Urinary bladder (tissue), 4 donors: ENCODE measurements at places on chromosomes 13 and 19. TPM values are rescaled to one million over a fixed set of nuclear protein-coding genes. Genes with fewer than 3 reads are reported as not detected.

GRCh38 chr13:110228936-110229904 is 77.7 kb downstream of the COL4A1 start:
- DNase-seq, result no peak

- no peak for DNase-seq
Measured at GRCh38 chr13:26485288-26485687, 72.2 kb upstream of the WASF3 start.

GRCh38 chr13:69035771-69036170 is 1071.9 kb upstream of the ATXN8OS start:
- DNase-seq, result no peak

NACC1 gene
- 10.2 TPM for total RNA-seq

ZNF560 gene
- 0.21 TPM for total RNA-seq

DNA sequence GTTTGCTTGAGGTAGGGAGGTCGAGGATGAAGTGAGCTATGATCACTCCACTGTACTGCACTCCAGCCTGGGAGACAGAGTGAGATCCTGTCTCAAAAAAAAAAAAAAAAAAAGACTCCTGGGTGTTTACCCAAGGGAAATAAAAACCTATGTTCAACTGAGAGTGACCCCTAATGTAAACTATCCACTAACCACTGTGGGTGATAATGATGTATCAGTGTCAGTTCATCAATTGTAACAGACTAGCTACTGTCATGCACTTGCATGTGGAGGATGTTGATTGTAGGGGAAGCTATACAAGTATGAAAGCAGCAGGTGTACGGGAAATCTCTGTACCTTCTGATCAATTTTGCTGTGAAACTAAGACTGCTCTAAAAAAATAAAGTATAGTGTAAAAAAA is 2.6 kb upstream of the CIB3 start:
- DNase-seq, result no peak

DNA sequence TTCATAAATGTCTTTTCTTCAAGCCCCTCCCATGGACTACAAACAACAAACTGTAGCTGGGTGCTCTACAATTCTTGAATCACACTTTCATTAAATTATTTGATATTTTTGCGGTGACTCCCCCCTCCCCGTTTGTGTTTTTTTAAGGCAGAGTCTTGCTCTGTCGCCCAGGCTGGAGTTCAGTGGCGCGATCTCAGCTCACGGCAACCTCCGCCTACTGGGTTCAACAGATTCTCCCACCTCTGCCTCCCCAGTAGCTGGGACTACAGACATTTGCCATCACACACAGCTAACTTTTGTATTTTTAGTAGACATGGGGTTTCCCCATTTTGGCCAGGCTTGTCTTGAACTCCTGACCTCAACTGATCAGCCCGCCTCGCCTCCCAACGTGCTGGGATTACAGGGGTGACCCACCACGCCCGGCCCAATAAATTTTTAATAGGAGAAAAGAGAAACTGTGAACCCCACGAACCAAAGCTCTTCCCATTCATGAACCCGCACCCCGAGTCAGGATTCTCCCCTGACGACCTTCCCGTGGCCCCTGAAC is 703 bp downstream of the ZNF506 start:
- DNase-seq, result no peak

ZNF177 gene
- 8.6 TPM for total RNA-seq

GRCh38 chr13:49499889-49500660 is 4.3 kb downstream of the PHF11 start:
- DNase-seq, result no peak

DNA sequence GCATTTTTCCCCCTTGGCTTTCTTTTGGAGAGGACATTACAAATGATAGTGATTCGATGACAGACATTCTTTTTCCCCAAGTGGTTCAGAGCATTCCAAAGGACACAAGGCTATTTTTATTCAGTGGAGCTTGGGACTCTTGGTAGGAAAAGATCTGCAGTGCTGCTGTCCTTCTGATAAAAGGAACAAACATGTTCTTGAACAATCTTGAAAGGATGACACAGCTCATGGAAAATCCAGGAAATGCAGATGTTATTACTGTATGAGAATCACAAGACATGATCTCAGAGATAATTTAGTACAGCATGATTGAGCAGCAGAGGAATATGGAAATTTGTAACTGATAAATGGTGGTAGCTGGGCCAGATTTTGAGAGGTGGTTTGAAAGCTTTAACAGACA is 96.2 kb upstream of the RFC3 start:
- no peak for DNase-seq

GRCh38 chr19:6418562-6418932 is 6.1 kb downstream of the KHSRP start:
- no peak for DNase-seq

GRCh38 chr13:83153848-83154247 is 728.4 kb downstream of the SLITRK1 start:
- DNase-seq, result no peak

- no peak for DNase-seq
Measured at GRCh38 chr13:97648171-97648880, 214.4 kb downstream of the RAP2A start.

NFIC gene
- total RNA-seq, result 26.4 TPM

DNA sequence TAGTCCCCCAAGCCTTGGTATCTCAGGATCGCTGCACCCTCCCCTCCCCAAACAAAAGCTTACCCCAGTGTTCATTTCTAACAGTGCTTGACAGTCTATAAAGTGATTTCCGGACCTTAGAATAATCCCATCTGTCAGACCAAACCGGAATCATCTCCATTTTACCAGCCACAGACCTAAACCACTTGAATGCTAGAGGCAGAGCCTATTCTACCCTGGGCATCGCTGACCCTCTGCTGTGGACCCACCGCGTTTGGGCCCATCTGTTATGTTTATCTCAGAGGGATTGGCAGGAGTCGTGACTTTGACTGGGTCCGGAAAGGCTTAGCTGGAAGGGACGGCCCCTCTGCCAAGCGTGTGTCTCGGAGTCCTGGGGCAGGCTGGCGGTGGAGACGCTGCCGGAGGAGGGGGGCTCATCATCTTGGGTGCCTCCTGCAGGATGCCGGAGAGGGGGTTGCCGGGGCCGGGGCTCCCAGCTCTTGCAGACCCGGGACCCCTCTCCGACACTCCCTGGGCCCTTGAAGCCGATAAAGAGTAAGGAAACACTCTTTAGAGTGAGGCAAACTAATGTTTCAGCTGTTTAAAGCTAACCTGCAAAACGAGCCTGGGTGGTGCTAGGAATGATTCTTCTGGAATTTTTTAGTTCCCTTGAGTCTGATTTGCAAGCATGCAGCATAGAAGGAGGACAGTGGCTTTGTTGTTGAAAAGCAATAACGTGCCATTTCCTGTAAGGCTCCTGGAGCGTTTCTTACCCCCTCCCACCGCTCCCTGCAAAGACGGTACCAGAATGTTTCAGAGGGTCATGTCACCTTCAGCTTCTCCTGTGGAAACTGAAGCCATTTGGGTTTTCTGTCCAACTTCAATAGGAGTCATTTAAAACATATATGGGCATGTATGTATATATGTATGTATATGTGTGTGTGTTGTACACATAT is 1.3 kb downstream of the SLC25A42 start:
- DNase-seq, result no peak

- no peak for DNase-seq
Measured at GRCh38 chr19:46478356-46478986, 7.1 kb upstream of the PNMA8A start.

DNA sequence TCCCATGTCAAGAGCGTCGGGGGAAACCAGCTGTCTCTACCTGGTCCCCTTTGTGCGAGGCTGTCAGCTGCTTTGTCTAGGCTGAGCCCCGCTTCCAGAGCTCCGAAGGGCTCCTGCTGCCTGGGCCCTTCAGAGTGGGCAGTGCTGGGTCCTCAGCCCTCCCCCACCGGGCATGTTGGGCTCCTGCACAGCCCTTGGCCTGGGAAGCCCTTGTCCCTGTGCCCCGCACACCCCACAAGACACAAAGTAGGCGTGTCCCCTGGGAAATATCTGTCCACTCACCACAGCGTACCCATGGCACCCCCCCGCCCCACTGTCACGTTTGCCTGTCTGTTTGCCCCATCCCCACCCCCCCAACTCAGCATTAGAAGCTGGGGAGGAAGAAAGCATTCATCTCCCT is 39.6 kb upstream of the RANBP3 start:
- no peak for DNase-seq

GJB6 gene
- total RNA-seq, result 5.9 TPM

DNA sequence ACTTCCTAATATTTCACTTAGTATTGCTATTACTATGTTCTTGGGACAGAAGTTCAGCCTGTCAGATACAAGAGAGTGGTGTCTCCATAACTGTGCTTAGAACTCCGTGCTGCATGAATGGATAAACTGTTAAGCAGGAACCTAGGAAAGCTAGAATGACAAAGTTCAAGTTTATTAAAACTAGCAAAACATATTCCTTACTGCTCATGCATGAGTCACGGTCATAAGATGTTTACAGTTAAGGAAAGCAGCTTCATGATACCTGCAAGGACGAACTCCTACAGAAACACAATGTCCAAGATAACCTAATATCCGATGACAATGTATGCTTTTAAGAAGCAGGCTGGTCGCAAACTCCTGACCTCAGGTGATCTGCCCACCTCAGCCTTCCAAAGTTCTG is 6.0 kb upstream of the ZNF765 start:
- no peak for DNase-seq

DNA sequence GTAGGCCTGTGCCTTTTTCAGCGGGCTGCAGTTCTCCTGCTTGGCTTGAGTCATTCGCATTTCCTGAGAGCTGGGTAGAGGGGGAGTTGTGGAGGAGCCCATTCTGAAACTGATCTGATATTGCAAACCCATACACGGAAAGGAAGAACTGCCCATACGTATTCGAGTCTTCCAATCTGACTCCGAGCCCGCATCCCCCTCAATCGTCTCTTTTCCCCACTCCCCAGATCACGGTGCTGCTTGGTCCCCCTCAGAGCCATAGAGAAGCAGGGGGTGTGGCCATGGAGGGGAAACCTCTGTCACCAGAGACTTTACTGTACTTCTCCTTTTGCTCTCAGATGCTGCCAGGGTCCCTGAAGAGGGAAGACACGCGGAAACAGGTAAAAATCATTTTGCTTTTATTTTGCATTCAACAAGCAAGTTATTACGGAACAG is at the start of gene CD22:
Gene CD22 (plus strand): TSS at position 337 of the 435 bp plus-strand sequence. CDS start 2,854 bp downstream, outside the sequence.
- DNase-seq, result no peak

DNA sequence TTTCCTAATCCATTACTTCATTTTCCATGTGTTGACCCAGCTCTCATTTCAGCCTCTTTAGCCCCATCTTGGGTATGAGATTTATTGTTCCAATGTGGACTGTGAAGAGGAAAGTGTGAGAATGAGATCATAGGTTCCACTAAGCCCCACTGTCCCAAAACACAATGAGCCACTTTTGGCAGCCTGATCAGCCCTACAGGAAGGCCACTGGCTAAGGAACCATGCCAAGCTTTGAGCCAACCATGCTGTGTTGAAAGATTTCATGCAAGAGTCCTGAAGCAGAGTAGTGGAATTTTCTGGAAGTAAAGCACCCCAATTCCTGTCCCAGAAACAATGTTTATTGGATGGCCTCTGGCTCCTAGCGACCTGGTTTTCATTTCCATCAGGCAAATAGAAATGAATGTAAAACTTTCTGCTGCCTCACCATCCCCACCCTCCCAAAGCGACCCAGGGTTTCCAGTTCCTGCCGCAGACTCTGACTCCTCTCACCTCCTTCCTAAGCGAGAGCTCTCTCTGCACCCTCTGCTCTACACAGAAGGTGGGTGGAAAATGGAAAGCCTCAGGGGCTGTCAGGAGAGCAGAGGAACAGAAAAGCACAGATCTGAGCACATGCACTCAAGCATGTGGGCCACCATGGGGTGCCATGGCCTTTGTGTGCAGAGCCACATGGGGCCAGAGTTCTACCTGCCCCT is 73.1 kb downstream of the KCTD12 start:
- no peak for DNase-seq

KCNN1 gene
- 0.79 TPM for total RNA-seq

DNA sequence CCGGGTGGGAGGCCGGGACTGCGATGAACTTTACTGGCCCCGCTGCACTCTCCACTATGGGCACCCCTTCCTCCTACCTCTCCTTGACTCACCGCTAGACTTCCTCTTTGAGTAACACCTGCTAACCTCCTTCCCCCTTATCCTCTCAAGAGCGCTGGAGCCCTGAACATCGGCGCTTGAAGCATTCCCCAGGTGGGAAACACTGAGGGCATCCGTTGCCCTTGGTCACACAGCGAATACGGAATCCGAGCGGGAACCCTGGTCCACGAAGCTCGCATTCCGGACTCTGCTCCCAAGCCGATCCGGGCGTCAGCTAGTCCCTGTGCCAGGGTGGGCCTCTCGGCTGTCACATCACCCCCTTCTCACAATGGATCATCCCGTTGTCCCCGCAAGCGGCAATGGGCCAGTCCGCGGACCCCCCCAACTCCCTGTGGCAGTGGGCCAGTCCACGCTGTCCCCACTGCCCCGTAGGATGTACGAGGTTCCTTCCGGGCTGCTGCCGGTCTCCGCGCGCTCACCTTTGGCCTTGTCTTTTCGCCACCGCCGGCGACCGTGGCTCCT is 4.2 kb downstream of the LIPE start:
- DNase-seq, result no peak

GRCh38 chr13:33496336-33496735 is 210.8 kb upstream of the STARD13 start:
- DNase-seq, result no peak

DNA sequence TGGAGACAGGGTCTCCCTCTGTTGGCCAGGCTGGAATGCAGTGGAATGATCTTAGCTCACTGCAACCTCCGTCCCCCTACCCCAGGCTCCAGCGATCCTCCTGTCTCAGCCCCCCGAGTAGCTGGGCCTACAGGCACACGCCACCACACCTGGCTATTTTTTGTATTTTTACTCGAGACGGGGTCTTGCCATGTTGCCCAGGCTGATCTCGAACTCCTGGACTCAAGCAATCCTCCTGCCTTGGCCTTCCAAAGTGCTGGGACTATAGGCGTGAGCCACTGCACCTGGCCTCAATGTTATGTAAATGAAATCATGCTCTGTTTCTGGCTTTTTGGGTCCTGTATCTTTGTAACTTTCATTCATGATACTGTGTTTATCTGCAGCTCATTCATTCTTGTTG is 8.1 kb upstream of the ZNF579 start:
- no peak for DNase-seq

GRCh38 chr13:96071504-96071903 is 18.3 kb upstream of the UGGT2 start:
- no peak for DNase-seq

DNA sequence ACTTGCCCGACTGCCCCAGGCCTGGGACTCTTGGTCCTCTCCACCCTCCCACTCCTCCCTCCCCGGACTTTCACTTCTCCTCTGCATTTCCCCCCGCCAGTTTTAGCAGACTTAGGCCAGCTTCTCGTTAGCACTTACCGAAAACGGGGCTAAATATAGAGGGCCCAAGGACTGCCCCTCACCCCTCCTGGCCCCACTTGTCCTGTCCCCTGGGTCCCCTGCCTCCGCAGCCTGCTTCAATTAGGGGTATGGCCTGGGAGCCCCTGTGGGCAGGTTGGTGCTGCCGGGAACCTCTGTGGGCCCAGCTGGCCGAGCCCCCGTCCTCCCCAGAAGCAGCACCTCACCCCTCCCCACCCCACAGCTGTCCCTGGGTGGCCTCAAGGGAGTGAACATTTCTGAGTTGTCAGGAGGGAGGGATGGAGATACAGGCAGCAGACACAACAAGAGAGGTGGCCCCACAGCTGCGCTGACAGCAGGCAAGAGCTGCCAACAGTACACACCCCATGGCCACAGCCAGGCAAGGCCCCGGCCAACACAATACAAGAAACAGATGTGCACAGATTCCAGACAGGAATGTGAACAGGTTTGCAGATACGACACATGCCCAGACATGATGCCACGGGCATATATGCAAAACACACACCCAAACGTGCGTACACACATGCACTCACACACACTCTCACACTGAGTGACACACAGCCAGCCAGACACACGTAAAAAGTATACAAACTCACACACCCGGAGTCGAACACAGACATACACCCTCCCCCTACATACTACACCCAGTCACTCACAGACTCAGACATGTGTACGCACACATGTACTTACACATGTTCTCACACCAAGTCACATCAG is 2.6 kb downstream of the POU2F2 start:
- DNase-seq, result no peak
